ENCODE measurements at places on chromosomes 7 and 10.

DNA sequence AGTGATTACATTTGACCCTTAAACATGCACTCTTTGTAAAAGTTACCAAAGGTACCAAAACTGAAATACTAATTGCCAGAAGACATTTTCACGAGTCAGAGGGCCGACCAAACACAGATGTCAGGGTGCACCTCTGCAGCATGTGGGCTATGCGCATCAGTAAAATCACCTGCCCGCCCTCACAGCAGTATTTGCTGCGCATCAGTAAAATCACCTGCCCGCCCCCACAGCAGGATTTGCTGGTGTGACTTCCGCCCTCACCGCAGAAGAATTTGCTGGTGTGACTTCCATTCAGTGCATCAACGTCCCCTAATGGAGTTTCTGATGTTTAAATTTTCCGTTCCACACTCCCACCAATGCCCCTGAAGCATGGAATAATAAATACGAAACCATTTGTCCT is 202.9 kb downstream of the PTPRN2 start:
- no peak for DNase-seq

- DNase-seq, result no peak
These were observed 23.6 kb upstream of the COBL start for GRCh38 chr7:51340029-51340838.

DNA sequence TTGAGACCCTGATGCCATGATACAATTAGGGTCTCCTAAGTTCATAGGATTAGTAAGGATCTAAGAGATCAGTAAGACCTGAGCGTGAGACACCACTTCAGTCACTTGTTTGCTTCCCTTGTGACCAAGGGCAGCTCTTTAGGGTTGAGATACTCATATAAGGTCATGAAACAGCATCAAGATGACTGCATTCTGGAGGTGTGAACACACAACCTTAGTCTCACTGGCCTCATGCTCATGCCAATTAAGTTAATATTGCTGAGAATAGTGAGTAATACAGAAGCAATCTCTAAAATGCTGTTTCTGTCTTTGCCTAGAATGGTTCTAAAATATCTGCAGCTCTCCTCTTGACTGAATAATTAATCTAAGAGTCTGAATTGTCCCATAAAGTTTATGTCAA is 39.6 kb upstream of the KLHL7 start:
- DNase-seq, result no peak

DNA sequence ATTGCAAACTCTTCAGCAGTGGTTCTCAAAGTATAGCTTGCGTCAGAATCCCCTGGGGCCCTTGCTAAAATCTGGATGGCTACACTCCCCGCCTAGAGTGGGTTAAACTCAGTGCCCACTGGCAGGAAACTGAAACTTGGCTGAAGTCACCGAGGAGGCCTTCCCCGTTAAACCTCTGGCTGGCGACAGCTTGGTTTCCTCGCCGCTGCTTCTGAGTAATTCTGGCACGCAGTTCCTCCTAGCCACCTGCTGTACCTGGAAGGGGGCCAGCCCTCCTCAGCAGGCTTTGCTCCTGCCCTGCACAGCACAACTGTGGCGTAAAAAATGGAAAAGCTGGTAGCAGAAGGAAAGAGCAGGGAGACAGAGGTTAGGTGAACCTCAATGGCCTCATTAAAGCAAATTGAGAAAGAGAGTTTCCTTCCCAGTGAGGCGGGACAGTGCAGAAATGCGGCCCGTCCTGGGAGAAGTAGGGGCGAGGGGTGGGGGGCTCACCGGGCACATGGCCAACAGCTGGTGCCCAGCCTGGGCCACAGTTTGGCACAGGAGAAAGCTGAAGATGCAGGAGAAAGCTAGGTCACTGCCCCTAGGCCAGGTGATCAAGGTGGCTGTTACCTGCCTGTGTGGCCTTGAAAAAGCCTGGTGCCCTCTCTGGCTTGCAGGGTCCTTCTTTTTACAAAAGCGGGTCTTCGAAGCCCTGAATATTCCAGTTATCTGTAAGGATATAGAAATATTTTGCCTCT is 46.6 kb downstream of the ALOX5 start:
- peak; percentile 42 for DNase-seq

- no peak for DNase-seq
These were observed 627.0 kb downstream of the ACTR3B start for GRCh38 chr7:153386556-153386955.

DNA sequence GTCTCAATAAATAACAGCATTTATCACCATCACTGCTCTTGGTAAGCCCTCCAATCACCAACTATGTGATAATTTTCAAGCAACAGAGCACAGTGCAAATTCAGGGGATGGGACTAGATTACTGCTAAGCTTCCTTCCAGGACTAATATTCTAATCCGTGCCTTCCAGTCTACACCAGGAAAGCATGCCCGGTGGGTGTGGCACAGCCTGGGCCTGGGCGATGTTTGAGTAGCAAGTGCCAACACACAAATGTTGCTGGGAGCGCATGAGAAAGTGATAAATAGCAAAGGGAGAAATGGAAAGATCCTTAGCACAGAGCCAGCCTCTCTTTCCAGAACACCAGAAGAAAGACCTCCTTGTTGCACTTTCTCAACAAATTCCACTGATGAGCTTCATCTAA is 13.5 kb upstream of the TM9SF3 start:
- DNase-seq, result no peak

- no peak for DNase-seq
These were observed 459.0 kb downstream of the SH2D4B start for GRCh38 chr10:80996615-80997193.

DNA sequence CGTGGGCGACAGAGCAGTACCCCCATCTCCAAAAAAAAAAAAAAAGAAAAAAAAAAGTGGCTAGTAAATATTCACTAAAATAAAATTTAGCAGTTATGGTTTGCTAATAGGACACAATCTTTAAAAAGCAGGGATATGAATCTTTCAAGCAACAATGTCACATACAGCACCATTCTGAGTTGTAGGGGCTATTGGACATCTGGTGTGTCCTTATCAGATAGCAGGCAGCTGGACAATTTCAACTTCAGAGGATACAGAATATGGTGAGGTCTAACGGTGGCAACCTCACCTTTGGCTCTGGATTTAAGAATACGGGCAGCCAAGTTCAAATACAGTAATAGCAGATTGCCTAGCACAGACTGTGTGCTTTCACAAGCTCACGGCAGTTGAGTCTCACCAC is 51.1 kb downstream of the SLC37A3 start:
- no peak for DNase-seq

- DNase-seq, result no peak
These were observed 445.5 kb upstream of the MKI67 start for GRCh38 chr10:128571745-128572144.

GRCh38 chr10:5584895-5585516 is 60.2 kb downstream of the CALML3 start:
- no peak for DNase-seq

GRCh38 chr7:5470816-5471215 is 47.2 kb upstream of the TNRC18 start:
- no peak for DNase-seq

GRCh38 chr7:71633551-71634008 is 501.6 kb downstream of the GALNT17 start:
- DNase-seq, result no peak

DNA sequence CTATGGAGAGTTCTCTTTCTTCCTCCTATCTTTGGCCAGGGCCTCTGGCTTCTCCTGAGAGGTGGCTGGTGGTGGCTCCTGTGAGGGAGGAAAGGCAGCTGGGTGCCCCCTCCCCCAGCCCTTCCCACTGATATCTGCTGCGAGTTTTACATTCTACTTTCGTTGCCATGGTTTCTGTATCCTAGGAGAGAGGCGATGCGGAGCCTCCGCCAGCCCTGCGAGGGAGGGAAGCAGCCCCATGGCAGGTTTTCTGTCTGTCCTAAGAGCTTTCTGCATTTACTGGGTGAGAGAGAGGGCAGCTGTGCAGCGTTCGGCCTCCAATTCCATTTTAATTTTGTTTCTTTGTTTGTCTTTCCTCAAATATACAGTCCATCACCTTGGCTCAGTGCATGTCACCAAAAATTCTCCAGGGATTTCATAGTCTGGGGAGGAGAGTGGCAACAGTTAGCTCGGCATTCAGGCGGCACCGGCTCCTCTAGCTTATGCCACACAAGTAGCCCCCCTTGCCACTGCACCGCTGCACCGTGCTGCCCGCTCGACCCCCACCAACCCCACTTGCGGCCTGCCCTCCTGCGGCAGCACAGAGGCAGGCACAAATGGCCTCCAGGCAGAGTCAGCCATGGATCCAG is 20.4 kb downstream of the DNAJB12 start:
- peak; percentile 55 for DNase-seq

GRCh38 chr10:8066124-8066523 is 11.6 kb downstream of the GATA3 start:
- DNase-seq, result no peak

DNA sequence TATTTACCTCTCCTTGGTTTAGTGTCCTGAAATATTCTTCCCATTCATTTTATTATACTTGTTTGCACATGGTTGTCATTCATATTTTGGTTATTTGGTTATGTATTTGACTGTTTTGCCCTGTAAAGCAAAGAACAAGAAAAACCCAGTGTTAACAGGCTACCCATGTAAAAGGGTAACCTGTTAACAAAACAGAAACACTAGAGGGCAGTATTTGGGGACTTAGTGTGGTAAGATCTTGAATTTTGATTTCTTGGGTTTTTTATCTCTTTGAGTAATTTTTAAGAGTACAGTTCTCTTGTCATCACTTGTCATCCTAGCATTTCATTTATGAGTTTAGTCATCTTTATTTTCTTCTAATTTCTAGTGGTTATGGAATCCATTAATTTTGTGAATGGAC is 51.3 kb downstream of the POLL start:
- no peak for DNase-seq

DNA sequence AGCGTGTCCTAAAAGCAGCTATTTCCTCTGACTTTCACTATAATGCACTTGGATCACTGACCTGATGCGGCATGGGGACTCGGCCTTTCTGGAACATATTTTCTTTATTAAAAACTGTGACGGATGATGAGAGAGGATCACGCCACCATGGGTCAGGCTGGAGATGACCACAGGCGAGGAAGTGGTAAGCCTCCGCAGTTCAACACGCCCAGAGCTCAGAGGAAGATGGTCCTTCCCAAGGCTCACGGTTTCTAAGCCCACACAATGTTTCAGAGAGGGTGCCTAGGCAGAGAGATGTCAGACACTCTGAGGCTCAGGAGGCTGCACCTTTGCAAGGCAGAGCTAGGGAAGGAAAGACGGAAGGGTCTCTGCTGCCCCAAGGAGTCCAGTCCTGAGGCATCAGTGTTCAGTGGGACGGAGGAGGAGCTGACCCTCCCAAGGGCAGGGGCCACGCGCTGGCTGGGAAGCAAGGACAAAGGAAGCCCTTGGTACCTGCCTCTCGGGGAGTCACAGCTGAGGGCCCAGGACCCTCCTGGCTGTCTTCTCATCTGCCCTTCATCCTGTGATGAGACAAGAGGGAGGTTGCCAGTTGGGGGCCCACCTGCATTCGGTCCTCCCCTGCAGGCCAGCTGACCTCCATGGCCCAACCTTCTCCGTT is 9.5 kb downstream of the CHST15 start:
- DNase-seq, result no peak

DNA sequence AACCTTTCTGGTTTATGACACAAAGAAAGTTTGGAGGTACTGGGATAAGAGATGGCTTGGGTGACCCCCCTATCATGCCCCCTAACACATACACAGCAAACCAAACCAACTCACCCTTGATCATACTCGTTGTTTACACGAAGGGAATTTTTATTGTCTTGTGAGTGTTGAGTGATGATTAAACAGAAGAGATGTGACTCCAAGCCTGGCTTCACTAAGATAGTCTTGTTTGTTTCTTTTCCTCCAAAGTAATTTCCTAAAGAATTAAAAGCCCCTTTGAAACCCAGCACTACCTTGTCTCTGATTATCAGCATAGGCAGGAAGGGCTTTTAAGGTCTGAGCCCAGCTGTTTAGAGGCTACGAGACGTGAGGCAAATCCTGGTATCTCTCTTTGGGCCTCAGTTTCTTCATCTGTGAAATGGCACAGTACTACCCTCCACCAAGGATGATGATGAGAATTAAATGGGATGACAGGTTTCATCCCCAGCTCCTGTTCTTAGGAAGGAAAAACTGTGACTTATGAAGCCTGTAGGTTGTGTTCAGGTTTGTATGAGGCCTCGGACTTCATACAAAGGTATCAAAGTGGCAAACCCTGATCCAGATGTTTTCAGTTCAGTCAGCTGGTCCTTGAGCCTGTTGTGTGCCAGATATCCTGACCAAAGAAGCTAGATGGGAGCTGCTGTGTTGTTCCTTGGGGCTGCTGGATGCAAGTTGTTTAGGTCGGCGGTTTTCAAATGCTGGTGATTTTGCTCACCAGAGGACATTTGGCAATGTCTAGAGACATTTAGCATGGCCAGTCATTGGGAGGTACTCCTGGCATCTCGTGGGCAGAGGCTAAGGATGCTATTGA is 51.8 kb downstream of the TCF7L2 start:
- no peak for DNase-seq
